ENCODE measurements at places on chromosomes 7 and 10.
A peak's percentile ranks its signal among the peaks of the same experiment; 100 is the strongest.

- DNase-seq = peak; percentile 31
These were observed 12.4 kb upstream of the SCRN1 start for GRCh38 chr7:30001998-30002397.

DNA sequence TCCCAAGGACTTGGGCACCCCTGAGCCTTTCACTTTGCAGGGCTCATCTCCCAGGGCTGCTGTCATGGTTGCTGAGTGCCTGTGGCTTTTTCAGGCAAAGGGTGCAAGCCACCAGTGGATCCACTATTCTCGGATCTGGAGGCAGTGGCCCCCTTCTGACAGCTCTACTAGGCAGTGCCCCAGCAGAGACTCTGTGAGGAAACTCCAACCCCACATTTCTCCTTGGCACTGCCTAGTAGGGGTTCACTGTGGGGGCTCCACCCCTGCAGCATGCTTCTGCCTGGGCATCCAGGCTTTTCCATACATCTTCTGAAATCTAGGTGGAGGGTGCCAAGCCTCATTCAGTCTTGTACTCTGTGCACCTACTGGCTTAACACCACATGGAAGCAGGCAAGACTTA, 675.0 kb upstream of the MBL2 start:
- DNase-seq = no peak

- no peak for DNase-seq
These were observed 60.4 kb upstream of the ADO start for GRCh38 chr10:62744136-62744535.

DNA sequence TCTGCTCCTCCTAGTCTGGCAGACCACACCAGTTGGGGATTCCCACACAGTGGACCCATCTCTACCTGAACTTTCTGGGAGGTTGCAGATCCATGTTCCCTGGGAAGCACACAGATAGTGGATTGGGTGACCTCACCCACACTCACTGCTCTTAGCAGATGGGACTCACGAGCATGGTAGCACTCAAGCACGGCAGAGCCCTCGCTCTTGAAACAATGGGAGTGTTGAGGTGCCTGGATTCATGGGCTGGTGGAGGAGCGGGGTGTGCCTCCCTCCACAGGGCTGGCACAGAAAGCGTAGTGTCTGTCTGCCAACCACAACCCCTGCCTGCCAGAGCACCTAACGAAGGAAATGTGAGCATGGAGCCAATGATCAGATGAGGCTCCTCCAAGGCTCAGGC, 568.0 kb downstream of the POM121L12 start:
- no peak for DNase-seq

- no peak for DNase-seq
These were observed 156.8 kb downstream of the FAM107B start for GRCh38 chr10:14617852-14618251.

DNA sequence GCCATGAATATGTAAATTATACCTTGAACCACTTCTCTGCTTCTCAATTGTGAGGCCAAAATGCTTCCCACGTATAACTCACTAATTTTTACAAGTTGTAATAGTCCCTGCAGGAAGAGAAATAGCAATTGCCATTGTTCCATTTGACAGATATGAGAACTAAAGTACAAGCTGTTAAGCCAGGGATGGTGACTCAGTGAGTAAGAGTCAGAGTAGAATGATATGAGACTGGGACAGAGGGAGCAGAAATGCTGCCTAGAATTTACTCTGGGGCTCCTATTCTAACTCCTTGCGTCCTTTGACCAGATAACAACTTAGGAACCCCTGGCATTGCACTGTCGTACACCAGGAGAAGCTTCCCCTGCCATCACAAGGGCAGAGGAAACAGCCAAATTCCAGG, 45.1 kb upstream of the SEPTIN7 start:
- DNase-seq = no peak

GRCh38 chr10:80497187-80498077, 40.3 kb upstream of the SH2D4B start:
- DNase-seq = no peak

DNA sequence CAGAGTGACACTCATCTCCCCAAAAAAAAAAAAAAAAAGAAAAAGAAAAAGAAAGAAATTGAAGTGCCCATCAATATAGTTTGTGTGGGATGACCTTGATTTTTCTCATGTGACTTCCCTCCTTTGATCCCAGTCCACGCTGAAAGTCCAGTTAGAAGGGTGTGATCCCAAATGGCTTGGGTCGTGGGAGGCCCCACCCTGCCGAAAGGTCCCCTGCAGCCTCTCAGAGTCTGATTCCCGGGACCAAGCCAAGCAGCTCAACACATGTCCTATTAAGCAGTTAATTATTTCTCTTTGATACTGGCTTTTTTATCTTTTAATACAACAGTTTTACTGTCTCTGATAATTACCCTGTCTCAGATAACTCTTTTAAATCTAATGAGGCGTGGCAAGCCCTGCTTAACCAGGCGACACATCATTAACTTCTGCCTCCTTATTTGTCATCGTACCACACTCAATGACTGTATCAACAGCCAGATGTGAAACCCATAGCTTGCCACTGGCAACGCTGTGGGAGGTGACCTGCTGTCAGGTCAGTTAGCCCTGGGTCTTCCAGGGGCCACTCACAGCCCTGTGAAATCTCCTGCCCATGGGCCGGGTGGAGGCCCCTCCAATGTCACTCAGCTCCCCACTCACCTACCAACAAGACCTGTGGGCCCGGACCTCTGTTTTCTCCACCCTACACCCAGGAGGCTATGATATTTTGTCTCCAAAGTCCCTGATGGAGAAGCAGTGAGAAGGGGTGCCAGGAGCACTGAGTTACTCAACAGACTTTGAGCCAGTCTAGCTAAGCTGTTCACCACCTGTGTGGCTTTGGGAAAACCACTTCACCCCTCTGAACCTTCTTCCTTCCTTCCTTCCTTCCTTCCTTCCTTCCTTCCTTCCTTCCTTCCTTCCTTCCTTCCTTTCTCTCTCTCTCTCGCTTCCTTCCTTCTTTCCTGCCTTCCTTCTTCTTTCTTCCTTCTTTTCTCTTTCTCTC, 110.0 kb upstream of the SFMBT2 start:
- DNase-seq = no peak

GRCh38 chr7:49297958-49298357, 373.6 kb downstream of the CDC14C start:
- DNase-seq = no peak

DNA sequence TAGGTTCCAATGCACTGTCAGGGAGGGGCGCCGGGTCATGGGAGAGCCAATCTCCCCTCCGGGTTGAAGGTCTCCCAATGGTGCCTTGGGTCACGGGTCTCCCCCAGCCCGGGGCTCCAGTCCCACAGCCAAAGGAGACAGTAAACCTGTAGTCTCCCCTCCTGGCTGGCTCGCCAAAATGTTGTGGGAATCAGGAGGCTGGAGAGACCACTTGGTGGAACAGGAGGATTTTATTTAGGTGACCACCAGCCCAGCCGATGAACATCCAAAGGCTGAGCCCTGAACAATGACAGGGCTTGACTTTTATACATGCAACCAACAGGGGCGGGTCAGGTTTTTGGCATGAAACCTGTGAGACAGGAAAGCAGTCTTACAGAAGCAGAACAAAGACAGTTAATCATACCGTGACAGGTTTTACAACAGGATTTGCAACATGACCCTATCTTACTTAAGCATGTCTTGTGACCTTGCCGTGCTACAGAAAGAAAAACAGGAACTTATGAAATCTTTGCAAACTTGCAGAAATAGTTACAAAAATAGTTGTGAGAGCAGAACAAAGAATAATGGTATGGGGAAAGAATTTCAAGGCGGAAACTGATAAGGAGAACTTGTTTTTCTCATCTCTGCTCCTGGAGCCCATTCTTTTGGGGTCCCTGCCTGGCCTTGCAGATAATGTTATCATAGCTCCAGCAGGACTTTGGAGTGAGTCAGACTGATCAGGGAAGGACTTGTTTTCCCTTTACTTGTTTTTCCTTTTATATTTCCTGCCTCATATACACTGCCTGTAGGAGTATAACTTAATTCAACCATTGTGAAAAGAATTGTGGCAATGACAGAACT, 7.1 kb downstream of the ERV3-1 start:
- no peak for DNase-seq

- no peak for DNase-seq
These were observed 229.3 kb downstream of the IMMP2L start for GRCh38 chr7:111333010-111333409.

DNA sequence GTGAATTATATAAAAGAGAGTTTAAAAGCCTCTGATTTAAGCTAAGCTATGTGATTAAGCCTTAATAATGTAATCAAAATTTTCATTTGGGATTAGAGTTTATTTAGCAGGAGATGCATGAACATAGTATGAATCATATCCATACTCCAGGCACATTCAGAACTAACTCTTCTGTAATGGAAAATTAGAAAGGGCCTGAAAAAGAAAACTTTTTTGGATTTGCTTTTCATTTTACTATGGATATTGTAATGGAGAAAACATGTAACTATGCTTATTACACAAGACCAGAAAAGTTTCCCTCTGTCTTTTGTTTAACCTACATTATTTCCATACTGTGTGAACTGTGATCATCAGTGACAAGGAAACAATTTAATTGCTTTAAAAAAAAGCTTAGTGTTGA, 22.0 kb downstream of the TES start:
- no peak for DNase-seq

- no peak for DNase-seq
These were observed 93.5 kb upstream of the NEBL start for GRCh38 chr10:20990604-20991003.

DNA sequence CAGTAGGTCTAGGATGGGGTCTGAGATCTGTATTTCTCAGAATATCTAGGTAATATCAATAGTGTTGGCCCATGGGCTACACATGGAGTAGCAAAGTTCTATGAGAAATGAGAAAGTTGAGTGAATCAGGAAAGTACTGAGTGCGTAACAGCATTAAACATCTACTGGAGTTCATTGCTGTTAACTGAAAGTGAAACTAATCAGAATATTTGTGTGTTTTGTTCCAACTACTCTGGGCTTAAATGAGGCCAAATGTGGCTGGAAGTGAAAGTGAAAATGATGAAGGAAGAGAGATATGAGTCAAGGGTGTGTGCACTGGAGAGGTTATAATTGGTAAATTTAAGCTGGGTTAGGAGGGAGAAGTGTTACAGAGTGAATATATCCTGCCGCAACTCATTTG, 46.5 kb downstream of the TMEM106B start:
- no peak for DNase-seq

GRCh38 chr10:16481052-16481728, 40.5 kb downstream of the C1QL3 start:
- DNase-seq = no peak

DNA sequence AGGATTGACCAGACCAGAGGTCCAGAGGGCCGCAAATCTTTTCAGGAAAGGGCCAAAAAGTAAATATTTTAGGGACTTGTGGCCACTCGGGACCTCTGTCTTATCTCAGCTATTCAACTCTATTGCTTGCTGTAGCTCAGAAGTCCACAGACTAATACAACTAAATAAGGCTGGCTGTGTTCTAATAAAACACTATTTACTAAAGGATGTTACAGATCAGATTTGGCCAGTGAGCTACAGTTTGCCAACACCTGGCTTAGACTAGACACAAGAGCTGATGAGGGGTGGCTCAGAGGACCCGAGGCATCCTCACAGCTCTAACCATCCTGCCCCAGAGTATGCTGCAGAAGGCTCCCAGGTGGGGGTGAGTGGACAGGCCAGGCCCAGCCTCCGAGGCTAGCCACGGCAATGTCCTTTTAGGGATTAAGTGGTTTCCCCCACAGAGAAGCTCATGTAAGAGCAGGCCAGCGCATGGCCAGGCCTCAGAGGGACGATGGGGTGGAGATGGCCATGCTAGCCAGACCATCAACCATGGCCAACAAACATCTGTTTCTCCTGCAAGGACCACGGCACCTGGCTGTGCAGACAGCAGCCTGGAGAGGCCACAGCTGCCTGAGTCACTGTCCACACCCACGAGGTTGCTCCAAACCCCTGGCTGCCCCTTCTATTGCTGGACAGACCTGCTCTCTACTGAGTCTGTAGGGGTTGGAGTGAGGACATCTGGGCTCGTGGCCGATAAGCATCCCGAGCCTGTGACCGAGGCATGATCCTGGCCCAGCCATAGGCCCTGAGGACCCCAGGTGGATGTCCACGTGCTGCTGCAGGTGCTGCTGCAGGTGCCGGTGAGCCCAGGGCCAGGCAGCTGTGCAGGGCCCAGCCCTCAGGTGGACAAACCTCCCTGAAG, 76.5 kb downstream of the AFAP1L2 start:
- no peak for DNase-seq

DNA sequence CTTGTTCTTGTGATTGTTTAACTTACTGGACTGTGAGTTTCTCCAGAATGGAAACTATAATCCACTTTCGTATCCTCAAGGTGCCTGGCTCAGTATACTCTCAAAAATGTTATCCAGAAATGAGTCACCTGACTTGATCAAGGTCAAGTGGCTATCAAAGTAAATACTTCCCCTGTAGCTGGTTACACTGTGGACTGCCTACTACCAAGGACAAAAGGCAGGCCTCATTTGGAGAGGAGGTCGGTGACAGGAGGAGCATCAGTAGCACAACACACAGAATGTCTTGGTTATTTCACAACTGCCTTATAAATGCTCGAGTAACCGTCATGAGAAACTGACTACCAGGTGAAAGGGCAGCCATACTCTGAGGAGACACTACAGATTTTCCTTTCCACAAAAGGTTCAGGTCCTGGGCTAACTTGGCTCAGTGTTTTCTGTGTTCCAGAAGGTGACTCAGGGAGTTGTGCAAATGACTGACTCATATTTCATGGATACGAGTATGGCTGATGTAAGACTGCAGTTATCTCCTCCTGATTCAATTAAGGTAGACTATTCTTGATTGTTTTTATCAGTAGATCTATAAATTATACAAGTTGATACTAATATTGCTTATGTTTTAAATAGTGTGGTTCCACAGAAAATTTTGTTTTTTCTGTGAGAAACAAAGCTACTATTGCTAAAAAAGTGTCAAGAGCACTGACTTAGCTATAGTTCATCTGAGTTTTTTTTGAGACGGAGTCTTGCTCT, 4.2 kb upstream of the CCNY start:
- no peak for DNase-seq

DNA sequence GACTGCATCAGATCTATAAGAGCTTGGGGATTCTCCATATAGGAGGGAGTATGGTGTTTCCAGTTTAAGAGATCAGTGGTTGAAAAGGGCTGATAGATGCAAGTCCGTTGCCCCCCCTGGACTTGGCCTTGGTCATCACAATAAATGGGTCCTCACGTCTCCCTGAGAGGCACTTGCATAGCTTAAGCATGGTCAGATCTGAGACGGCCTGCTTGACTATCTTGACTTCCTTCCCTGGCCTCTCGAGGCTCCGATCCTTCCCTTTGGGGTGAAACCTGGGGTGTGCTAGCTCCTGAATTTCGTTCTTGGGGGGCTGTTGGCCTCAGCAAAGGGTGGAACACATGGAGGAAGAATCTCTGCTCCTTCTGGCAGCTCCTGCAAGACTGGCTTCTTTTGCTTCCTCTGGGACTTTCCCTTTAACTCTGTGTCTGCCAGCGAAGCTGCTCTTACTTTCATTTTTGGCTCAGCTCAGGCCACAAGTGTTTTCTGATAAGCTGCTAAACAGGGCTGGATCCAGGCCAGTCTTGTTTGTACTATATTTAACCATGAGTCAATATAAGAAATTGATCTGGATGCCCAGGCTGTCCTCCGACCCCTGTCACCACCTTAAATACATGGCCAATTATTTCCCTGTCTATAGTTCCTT, 11.2 kb upstream of the ZNF485 start:
- no peak for DNase-seq

- DNase-seq = no peak
These were observed 95.0 kb downstream of the BMS1 start for GRCh38 chr10:42877496-42878030.

- no peak for DNase-seq
These were observed 13.7 kb upstream of the DNTT start for GRCh38 chr10:96290368-96291133.
